WTC11 (cell line): ENCODE measurements at places on chromosomes 1 and 21. TPM values are rescaled to one million over a fixed set of nuclear protein-coding genes. Genes with fewer than 3 reads are reported as not detected.
A peak's percentile ranks its signal among the peaks of the same experiment; 100 is the strongest.

DNA sequence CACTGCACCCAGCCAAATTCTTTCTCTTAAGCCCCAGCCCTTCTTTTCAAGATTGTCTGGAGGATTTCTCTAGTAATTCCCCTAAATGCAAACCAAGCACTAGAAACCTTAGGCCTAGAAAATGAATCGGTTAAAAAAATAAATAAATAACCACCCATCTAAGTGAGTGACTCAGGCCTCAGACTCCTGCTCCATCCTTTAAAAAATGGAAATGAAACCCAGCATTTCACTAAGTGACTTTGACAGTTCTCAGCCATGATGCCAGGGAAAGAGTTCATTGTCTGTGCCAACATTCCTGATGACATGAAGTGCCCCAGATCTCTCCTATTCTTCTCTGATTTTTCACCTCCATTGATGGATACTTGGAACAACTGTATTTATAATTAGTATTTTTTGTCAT lies 415.2 kb upstream of the DAB1 start:
- peaks cover 3% of the 10 kb centered on the region for H3K27me3 ChIP-seq
- no peak overlapping the region for H3K27ac ChIP-seq
- peaks cover 32% of the 10 kb centered on the region for H3K36me3 ChIP-seq
- no peaks in the 10 kb centered on the region for H3K4me1 ChIP-seq

DNA sequence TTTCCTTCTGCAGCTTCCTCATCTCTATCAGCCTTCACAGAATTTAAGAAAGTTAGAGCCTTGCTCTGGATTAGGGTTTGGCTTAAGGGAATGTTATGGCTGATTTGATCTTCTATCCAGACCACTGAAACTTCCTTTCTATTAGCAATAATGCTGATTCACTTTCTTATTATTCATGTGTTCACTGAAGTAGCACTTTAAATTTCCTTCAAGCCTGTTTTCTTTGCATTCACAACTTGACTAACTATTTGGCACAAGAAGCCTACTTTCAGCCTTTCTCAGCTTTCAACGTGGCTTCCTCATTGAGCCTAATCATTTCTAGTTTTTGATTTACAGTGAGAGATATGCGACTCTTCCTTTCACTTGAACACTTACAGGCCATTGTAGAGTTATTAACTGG lies 528.5 kb downstream of the PLPP3 start:
- no peaks in the 10 kb centered on the region for H3K36me3 ChIP-seq
- DNase-seq, result no peak
- no peak overlapping the region for H3K4me3 ChIP-seq
- no peaks in the 10 kb centered on the region; the same call in 1 of the 2 replicates for H3K27me3 ChIP-seq
- no peak overlapping the region for H3K27ac ChIP-seq
- no peaks in the 10 kb centered on the region for H3K4me1 ChIP-seq

CELA2B gene
- total RNA-seq, result 0.55 TPM in 1 of 3 replicates, not detected in the others

ITGB2 gene
- 1.0 to 1.5 TPM (median 1.5 TPM) in 3 replicates for total RNA-seq

DNA sequence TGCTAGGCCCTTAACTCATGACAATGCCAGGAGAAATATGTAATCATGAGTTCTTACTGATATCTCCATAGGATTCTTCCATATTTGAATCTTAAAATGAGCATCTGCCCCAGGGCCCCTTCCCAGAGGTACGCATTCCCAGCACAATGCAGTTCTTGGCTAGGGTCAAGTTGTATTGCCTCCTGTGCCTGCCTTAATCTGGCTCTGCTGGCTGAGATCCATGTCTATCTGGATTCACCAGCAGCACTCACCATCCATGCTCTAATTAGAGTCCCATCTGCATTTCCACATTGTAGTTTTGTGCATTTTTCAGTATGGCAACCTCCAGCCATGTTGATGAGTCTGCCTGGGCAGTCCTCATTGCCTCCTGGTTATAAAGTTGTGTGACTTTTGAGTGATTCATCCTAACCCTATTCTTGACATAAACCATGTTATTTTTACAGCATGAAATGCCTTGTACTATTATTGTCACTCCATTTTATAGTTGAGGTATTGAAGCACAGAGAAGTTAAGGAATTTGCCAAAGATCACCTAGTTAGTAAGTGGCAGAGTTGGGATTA lies 55.9 kb downstream of the CAMSAP2 start:
- no peak overlapping the region for H3K27ac ChIP-seq
- no peaks in the 10 kb centered on the region for H3K27me3 ChIP-seq
- no peak overlapping the region for H3K4me3 ChIP-seq
- peaks cover 8% of the 10 kb centered on the region for H3K4me1 ChIP-seq
- no peak for DNase-seq

- peaks cover 42% of the 10 kb centered on the region for H3K4me1 ChIP-seq
- H3K27me3 ChIP-seq, result no peaks in the 10 kb centered on the region; the same call in 1 of the 2 replicates
- no peak for DNase-seq
- peak overlapping the region; percentile 90 for H3K4me3 ChIP-seq
Observed at GRCh38 chr1:224433041-224433691, 1.4 kb downstream of the WDR26 start.

GRCh38 chr1:66343569-66344325 lies 190.2 kb upstream of the SGIP1 start:
- H3K27me3 ChIP-seq, result no peaks in the 10 kb centered on the region
- no peak overlapping the region for H3K4me3 ChIP-seq
- H3K27ac ChIP-seq, result 0 out of 2 replicates have a peak overlapping the region, but pooled peaks have one; percentile 10
- no peaks in the 10 kb centered on the region for H3K36me3 ChIP-seq

DNA sequence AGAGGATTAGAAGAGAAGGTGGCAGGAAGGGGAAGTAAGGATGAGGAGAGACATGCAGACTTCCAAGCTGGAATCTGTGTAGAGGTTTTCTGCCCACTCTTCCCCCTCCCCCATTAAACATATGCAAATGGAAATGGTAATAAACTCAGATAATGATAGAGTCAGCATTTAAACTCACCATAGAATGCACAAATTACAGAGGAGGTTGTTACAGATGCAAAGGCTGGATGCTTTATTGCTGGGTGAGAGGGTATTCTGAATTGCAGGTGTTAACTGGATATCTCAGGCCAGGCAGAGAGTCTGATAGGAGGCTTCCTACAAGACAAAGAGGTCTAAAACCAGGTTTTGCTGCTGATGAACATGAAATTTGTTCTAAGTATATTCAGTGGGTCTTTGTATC lies 372.5 kb downstream of the SEC16B start:
- no peaks in the 10 kb centered on the region for H3K27me3 ChIP-seq
- DNase-seq, result no peak
- H3K4me1 ChIP-seq, result peaks cover 11% of the 10 kb centered on the region
- no peaks in the 10 kb centered on the region for H3K36me3 ChIP-seq
- no peak overlapping the region for H3K4me3 ChIP-seq

- DNase-seq, result no peak
- H3K27me3 ChIP-seq, result no peaks in the 10 kb centered on the region
- H3K36me3 ChIP-seq, result no peaks in the 10 kb centered on the region
- peaks cover 7% of the 10 kb centered on the region for H3K4me1 ChIP-seq
Observed at GRCh38 chr1:214164173-214164572, 116.8 kb upstream of the SMYD2 start.

- no peaks in the 10 kb centered on the region for H3K27me3 ChIP-seq
- no peak overlapping the region for H3K27ac ChIP-seq
- no peak overlapping the region for H3K4me3 ChIP-seq
- no peak for DNase-seq
- H3K36me3 ChIP-seq, result no peaks in the 10 kb centered on the region
Observed at GRCh38 chr1:187294421-187295201, 465.9 kb downstream of the PLA2G4A start.

- H3K36me3 ChIP-seq, result no peaks in the 10 kb centered on the region
- no peak overlapping the region for H3K27ac ChIP-seq
- H3K27me3 ChIP-seq, result peaks cover 85% of the 10 kb centered on the region
Observed at GRCh38 chr1:933603-933940, 9.8 kb downstream of the SAMD11 start.

ARMH1 gene
- 0.74 to 1.6 TPM (median 0.78 TPM) in 3 replicates for total RNA-seq

DNA sequence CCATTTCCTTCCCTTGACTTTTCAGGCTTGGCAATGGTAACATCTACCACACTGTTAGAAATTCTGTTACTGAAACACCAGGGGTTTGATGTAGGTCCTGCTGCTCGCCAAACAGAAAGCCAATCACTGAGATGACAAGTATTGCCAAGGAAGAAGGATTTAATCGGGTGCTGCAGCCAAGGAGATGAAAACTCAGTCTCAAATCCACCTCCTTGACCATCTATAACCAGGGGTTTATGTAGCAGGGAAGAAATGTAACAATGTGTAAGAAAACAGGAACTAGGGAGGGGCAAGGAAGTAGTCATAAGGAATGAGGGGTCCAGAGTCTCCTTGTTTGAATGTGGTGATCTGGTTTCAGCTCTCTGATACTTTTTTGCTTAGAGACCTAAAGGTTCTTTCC lies 25.4 kb downstream of the PLA2G2A start:
- H3K27me3 ChIP-seq, result peaks cover 6% of the 10 kb centered on the region
- peaks cover 28% of the 10 kb centered on the region for H3K4me1 ChIP-seq
- H3K4me3 ChIP-seq, result no peak overlapping the region
- peaks cover 24% of the 10 kb centered on the region for H3K36me3 ChIP-seq
